ENCODE measurements at places on chromosomes 11 and 22. TPM values are rescaled to one million over a fixed set of nuclear protein-coding genes. Genes with fewer than 3 reads are reported as not detected.

DNA sequence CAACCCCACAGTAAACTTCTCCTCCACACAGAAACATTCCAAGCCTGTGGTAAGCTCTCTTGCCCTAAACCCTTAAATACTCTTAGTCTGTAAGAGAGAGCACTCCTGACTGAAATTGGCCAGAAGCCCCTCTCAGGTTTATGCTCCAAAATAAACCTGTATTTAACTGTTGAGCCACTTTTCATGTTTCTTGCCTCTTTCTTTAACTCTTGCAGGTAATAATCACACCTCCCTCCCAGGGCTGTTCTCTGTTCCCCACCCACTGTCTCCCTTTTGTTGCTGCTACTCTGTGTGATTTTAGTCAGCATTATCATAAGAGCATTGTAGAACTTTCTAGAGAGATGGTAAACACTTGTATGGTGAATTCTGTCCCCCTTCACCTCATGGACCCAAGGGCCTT is 2.1 kb upstream of the IFT27 start:
- DNase-seq = no peak

DNA sequence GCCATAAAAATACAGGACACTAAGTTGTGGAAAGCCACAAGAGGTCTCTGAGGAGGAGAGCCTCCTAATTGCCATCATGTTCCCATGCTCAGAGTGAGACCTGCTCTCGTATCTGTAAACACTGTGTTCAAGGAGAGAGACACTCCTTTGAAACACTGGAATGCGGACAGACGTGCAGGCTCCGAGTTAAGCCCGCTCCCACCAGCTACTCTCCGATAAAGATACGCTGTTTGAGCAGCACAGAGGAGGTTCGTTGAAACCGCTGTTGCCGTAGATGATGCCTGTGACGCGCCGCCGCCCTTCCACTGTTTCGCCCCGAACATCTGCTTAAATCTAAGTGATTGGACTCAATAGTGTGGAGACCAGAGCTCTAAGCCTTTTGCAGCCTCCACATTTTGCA is 25.1 kb downstream of the NUP50 start:
- no peak for DNase-seq

Gene MRGPRX4
- not detected for total RNA-seq

- DNase-seq = no peak
These were observed 44.6 kb downstream of the SEZ6L start for GRCh38 chr22:26213826-26214225.

DNA sequence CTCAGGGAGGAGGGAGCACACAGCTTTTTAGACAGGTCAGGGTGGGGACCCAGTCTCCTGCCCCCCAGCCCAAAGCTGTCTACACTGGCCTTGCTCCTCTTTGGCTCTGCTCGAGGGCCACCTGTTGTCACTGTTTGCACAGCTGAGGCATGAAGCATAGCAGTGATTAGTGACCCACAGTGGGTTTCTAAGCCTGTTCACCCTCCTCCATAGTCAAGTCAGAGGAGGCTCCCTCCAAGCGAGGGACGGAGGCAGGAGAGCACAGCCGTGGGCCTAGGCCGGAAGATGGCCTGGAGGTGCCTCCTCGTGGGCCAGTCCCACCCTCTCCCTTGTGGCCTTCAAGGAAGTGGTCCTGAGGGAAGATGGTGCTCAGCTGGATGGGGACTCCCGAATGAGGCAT is 241.1 kb downstream of the GRIK4 start:
- DNase-seq = no peak

Gene NLRX1
- total RNA-seq = 21.8 TPM

Gene NXPE1
- not detected for total RNA-seq

Gene PGA4
- not detected for total RNA-seq

DNA sequence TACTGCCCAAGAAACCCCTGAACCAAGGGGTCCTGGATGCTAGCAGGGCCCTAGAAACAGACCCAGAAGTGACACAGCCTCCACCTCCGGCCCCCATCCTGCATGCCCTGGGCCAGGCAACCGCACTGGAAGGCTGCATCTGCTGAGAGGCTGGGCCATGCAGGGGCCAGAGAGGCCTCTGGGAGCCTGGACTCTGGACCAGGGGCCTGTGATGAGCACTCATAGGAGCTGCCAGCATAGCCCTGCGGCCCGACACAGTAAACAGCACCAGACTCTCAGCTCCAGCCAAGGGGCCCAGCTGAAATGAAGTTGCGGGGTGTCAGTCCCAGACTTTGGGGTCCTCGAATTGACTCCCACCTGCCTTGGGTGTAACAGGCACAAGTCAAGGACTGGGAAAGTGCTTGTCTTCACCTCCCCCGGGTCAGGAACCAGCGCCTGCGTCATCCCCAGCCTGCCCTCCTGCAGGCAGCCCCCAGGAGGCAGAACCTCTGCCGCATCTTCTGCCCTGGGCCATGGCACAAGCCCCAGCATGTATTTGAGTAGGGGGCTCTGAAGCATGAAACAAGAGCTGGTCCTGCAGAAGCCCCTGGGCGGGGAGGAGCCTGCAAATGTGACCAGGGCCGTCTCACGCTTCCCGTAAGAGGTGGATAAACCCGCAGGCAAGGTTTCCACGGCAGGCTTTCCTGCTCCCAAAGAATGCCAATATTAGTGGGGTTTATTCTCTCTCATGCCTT is 25.2 kb upstream of the CCND1 start:
- no peak for DNase-seq

GRCh38 chr11:122772945-122773344 is 65.4 kb upstream of the CRTAM start:
- no peak for DNase-seq

Gene PRG3
- total RNA-seq = not detected

DNA sequence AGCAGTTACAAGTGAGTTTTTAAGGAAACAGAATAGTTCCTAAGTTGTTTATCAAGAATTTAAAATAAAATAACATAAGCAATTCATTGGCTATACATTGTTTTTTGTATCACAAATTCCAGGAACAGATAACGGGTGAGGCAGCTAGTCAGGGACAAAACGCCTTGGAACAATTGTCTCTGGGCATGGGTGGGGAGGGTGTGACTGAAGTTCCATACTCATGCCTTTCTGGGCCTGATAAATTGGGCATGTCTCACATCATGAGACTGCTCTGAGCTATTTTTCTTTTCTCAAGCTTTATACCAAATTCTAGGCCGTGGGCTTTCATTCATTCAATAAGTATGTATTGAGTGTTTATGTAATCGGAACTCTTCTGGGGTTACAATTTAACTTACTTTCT is 21.6 kb downstream of the FOLR3 start:
- no peak for DNase-seq

Gene WT1
- total RNA-seq = 131 TPM

DNA sequence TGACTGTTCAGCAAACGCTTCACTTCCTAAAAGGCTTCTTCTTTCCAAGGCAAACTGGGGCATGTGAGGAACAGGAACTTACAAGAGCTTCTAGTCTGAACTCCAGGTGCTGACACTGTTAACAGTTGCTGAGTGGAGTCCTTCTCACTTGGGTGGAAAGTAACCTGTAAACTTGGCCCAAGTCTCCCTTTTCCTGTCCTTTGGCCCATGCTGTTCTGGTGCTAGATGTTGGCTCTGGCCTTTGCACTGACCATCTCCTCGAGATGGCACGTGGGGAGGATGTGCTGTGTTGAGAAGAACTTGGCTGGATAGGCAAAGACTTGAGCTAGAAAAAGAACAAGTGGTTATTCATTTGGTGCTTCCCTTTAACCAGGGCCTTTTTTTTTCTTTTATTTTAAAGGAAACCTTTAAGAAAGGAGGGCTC is 53.6 kb downstream of the PTPRJ start:
- no peak for DNase-seq

GRCh38 chr11:60925868-60926267 is 1.6 kb downstream of the TMEM132A start:
- no peak for DNase-seq

DNA sequence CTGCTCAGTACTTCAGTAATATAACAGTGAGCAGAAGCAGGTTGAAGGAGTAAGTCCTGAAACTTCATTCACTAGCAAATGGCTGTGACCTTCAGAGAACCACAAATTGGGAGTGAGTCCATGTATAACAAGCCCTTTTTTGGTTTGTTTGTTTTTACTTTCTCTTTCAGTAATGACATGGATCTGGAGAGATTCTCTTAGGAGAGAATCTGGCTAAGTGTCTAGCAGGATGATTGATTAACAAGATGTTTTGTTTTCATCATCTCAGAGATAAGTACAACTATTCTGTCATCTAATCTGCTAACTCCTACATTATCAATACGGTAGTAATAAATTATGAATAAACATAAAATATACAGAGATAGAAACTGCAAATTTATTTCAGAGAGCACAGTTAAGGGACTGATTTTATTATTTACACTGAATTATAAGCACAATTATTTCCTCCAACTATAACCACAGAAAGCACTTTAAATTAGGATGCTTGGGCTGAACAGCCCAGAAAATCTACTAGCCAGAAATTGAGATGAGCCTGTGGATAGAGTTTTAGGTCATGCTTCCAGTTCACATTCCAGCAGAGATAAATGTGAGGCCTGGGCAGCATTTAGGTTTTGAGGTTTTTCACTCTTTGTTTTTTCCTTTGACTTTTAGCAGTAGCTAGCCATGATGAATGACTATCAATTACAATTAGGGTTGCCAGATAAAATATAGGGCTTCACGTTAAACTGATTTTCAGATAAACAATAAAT is 429.3 kb upstream of the FAT3 start:
- DNase-seq = no peak

DNA sequence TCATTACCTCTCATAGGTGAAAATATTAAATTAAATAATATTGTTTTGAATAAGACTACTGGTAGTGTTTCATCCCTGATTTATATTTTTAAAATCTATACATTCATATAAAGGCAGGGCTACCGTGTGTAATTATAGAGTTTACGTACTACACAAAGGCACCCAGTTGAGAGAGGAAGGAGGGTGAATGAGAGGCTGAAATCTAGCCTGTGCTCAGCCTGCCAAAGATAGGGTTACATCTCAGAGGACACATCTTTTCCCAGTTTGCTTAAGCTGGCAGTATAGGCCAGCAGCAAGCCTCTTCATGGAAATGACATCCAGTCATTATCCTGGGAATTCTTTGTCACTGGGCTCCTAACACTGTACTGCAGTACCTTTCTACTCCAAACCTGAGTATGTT is 7.5 kb upstream of the B3GNT6 start:
- DNase-seq = no peak

Gene LPXN
- 5.8 TPM for total RNA-seq

GRCh38 chr11:27934830-27935145 is 173.2 kb downstream of the KIF18A start:
- DNase-seq = no peak

DNA sequence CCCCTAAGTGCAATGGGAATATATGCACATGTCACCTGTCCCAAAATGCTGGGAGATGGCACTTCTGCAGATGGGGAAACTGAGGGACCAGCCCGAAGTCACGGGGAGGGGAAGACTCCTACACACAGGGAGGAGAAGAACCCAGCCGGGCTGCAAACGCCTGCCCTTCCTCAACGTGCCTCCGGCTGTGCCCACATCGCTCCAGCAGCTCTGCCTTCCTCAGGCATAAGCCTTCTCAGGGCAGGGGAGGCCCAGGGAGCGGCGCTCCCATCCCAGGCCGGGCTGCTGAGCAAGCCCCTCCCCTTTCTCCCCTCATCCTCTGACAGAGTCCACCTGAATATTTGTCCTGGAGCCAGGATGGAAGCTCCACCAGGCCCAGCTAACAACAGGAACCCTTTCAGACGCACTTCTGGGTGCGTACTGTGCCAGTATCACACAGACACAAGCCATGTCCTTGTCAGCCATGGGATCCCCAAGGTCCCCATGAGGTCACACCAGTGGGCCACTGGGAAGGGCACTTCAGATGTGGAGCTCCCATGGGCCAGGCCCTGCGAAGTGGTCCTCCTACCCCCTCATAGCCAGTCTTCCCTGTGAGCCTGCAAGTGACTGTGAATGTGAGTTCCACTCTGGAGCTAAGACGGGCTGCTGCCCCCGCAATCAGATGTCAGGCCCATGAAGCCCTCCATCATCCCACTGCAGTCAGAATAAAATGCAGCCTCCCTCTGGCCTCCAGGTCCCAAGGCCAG is 2.5 kb upstream of the CD81 start:
- DNase-seq = no peak

GRCh38 chr11:14872032-14872431 is 20.0 kb downstream of the CYP2R1 start:
- no peak for DNase-seq

Gene GLYATL2
- total RNA-seq = not detected

GRCh38 chr11:120306519-120307242 is 18.4 kb upstream of the TLCD5 start:
- no peak for DNase-seq

Data from mesothelial cell of epicardium (in vitro differentiated cells).